ENCODE measurements at places on chromosomes 16 and 17.

DNA sequence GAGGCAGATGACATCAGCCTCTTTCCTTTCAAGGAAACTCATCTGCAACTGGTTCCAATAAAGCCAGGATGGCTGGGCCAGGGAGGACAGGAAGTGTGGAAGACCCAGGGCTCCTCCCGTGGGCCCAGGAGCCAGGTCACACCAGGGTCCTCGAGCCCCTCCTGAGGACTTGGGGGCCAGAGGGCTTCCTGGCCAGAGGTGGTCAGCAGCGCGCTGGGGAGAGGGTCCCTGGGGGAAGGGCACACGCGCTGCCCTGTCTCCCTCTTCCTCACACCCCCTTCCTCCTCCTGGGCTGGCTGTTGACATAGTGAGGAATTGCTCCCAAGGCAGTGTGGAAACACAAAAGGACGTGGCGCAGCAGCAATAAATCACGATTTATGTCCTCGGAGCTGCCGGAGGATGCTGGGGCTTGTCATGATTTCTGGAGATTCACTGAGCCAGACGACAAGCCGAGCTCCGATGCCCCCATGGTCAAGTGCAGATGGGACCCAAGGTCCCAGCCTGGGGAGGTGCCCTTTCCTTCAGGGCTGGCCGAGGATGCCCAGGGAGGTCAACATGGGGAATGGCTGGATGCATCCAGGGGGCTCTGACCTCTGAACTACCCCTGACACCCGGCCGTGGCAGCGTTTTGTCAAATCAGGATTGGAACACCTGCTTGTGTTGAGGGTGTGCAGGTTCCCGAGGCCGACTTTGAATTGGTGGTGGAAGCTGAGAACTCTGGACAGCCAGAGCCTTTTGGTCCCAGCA is 152.6 kb downstream of the IRF8 start:
- DNase-seq, result no peak

DNA sequence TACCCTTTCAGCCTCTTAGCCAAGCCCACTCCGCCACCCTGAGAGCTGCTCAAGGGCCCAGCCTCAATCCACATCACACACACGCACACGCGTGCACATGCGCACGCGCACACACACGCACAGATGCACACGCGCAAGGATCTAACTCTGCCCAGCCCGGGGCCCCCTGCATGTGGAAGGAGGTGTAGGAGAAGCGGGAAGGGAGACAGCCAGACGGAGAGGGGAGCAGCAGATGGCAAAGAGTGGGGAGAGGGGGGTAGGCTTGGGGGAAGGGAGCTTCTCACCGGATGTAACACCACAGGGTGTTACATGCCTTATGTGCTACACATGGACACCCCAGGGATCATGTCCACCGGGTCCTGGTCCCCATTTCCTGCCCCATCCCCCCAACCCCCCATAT is 15.3 kb downstream of the DLG4 start:
- DNase-seq, result no peak

- DNase-seq, result no peak
Measured at GRCh38 chr17:43463241-43463640, 20.5 kb upstream of the DHX8 start.

DNA sequence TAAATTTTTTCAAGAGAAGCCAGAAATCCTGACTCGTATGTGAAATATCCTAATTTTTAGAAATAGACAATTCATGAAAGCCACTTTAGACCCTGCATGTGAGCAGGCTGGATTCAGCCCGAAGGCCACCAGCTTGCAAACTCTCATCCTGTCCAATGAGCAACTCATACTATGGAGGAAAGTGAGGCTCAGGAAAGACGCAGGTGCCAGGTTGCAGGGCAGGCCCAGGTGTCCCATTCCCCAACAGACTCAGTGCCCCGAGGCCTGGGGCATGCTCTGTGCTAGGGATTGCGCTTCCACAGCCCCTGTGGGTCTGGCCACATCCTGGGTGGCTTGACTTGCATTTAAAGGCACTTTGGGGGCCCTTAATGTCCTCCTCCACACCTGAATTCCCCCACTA is 16.7 kb upstream of the RASD1 start:
- DNase-seq, result no peak

DNA sequence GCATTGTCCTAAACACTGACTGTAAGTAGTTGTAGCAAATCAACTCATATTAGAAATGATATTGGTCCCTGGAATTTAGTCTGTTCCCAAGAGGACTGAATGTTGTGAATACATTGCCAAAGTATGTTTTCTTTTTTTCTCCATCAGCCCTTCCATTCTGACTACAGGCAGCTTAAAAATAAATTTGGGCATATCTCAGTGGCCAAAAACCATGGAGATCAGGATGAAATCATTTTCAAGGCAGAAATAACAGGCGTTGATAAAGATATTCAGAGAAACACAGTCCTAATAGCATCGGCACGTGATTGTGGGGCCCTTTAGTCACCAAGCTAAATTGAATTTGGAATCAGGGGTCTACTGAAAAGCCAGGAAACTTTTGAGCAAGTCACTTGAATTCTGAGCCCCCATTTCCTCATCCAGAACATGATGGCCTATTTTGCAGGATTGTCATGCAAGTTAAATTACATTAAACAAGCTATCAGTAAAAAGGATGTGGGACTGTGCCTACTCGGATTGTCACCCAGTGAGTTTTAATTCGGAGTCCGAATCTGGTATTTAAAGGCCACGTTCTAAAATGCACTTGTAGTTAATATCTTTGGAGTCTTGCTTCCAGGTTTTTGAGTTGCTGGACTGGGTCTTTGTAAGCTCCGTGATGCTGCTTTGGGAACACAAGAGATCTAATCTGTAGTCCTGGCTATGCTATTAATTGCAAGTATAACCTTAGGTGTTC is 17.1 kb downstream of the HLF start:
- no peak for DNase-seq

- DNase-seq, result no peak
Measured at GRCh38 chr16:70746040-70746707, 54.8 kb downstream of the VAC14 start.

DNA sequence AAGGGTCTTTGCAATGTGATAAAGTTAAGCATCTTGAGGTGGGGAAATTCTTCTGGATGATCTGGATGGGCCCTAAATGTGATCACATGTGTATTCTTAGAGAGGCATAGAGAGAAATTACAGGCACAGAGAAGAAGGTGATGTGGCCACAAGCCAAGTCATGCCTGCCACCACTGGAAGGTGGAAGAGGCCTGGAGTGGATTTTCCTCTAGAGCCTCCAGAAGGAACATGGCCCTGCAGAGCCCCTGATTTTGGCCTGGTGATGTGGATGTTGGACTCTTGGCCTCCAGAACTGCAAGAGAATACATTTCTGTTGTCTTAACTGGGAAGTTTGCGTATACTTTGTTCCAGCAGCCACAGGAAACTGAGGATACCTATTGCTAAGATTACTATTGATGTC is 156.9 kb upstream of the CACNG5 start:
- no peak for DNase-seq

DNA sequence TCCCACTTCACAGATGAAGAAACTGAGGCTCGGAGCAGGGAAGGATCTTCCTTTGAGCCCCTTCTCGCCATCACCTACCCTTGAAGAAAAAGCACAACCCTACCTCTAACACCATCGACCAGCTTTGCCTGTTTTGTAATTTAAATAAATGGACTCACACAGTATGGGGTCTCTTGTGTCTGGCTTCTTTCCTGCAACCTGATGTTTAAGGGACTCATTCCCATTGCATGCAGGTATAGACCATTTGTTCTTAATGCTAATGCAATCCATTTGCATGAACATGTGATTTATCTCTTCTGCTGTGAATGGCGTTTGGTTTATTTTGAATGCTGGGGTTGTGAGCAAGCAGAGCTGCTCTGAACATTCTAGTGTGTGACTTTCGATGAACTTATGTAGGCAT is 150.8 kb upstream of the FOXF1 start:
- DNase-seq, result no peak

GRCh38 chr17:964876-965275 is 14.7 kb downstream of the NXN start:
- DNase-seq, result no peak

- DNase-seq, result no peak
Measured at GRCh38 chr16:12170103-12171040, 193.8 kb downstream of the SNX29 start.

GRCh38 chr16:57108432-57108831 is 16.0 kb downstream of the CPNE2 start:
- DNase-seq, result no peak

DNA sequence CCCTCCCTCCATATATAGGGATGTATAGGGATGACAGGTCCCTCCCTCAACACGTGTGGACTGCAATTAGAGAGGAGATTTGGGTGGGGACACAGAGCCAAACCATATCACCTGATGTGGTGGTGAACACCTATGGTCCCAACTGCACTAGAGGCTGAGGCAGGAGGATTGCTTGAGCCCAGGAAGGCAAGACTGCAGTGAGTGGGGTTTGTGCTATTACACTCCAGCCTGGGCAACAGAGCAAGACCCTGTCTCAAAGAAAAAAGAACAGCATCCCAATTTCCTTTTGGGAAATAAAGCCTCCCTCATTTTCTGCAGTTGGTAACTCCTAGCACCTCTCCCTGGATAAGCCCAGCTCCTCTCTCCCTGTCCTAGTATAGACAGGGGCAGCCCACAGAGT is 23.8 kb upstream of the LYRM9 start:
- no peak for DNase-seq

DNA sequence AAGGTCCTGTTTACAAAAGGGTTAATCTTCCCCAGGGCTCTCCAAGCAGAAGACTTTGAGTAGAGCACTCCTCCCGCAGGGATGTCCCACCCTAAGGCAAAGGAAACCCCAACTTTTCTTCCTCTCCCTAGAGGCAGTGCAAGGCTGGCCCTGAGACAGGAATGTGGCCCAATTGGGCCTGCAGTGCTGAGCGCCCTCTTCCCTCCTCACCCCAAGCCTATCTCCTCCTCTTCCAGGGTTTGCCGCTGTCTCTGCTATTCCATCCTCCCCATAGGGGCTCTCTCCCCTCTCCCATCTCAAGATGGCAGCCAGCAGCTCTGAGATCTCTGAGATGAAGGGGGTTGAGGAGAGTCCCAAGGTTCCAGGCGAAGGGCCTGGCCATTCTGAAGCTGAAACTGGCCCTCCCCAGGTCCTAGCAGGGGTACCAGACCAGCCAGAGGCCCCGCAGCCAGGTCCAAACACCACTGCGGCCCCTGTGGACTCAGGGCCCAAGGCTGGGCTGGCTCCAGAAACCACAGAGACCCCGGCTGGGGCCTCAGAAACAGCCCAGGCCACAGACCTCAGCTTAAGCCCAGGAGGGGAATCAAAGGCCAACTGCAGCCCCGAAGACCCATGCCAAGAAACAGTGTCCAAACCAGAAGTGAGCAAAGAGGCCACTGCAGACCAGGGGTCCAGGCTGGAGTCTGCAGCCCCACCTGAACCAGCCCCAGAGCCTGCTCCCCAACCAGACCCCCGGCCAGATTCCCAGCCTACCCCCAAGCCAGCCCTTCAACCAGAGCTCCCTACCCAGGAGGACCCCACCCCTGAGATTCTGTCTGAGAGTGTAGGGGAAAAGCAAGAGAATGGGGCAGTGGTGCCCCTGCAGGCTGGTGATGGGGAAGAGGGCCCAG is 1.0 kb downstream of the PRRT2 start:
- no peak for DNase-seq

GRCh38 chr16:81816793-81817210 is 37.7 kb downstream of the PLCG2 start:
- no peak for DNase-seq

DNA sequence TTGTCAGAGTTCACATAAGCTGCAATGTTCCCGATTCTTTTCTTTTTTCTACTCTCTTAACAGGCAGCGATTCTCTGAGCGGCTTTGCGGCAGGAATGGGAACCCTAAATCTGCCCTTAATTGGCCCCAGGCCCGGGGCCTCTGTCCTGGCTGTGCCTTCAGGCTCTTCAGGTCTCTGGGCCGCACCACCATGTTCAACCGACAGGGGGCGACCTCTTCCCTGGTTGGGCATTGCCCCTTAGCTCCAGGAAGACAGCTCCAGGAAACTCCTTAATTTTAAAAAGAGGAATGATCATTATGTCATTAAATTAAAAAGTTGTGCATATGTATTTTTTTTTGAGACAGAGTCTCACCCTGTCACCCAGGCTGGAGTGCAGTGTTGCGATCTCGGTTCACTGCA is 20.3 kb downstream of the CACNG5 start:
- no peak for DNase-seq

GRCh38 chr16:4682616-4683254 is 10.6 kb upstream of the NUDT16L1 start:
- DNase-seq, result peak; percentile 62

DNA sequence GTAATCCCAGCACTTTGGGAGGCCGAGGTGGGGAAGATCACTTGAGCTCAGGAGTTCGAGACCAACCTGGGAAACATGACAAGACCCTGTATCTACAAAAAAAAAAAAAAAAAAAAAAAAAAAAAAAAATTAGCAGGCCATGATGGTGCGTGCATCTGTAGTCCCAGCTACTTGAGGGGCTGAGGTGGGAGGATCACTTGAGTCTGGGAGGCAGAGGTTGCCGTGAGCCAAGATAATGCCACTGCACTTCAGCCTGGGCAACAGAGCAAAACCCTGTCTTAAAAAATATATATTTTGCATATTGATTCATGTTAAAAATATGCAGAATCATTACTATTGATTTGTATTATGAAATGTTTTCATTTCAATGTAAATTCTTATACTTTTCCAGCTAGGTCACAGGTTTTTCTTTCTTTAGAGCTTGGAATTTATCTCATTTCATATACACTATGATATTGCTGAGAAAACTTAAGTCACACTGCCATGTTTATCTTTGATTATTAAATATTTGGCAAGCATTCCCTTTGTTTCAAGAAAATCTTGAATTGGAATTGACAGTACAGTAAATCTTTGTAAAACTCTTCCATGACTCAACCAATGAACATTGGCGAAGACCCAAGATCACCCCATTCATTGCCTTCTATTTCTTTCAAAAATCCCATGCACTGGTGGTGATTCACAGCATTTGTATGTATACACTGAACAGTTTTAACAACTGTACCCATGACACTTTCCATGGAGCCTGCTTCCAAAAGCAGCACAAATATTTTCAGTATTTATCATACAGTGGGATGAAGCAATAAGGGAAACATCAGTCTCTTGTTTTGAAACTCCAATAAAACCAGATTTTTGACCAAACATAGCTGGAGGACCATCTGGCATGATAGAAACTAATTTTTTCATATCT is 83.5 kb upstream of the TNRC6A start:
- DNase-seq, result no peak

DNA sequence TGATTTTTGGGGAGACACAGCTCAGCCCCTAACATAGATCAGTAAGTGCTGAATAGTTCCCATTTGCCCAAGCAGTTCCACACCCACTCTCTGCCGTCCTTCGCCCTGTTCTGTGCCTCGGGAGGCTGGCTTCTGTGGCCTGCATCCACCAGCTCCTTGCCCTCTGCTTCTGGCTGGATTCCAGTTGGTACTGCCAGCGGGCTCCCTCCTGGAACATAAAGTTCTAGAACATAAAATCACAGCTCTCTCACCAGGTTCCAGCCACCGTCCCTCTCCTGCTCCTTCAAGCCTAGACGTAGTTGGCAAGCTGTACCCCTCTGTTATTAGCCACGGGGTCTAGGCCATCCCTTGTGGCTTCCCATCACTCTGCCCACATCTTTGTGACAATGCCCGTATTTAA is 3.9 kb upstream of the MRPS23 start:
- DNase-seq, result no peak
